ENCODE measurements at places on chromosomes 1 and 21.

DNA sequence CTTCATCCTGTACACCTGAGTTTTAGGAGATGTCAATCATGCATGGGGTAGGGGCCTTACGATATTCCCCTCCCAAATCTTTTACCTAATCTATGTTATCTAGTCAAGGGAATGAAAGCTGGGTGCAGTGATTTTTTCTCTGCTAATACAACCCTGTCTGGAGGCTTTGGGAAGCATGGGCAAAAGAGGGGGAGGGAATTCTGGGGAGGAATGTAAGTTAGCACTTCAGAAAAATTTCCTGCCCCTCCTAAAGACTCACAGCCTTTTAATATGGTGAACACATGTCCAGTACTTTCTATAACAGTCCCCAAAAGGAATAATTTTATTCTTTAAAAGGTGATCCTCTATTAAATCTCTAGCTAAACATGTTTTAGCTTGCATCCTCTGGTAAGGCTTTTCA lies 25.6 kb upstream of the PRELP start:
- no peak for DNase-seq
- no peak overlapping the region for H3K4me3 ChIP-seq
- peaks cover 1% of the 10 kb centered on the region for H3K27me3 ChIP-seq
- H3K4me1 ChIP-seq, result peaks cover 30% of the 10 kb centered on the region
- peaks cover 3% of the 10 kb centered on the region for H3K36me3 ChIP-seq
- no peak overlapping the region for H3K27ac ChIP-seq

- no peaks in the 10 kb centered on the region for H3K27me3 ChIP-seq
- H3K4me1 ChIP-seq, result peaks cover 4% of the 10 kb centered on the region
These were observed 11.2 kb downstream of the ALG14 start for GRCh38 chr1:95061445-95062006.

- peaks cover 15% of the 10 kb centered on the region for H3K27me3 ChIP-seq
- peaks cover 2% of the 10 kb centered on the region for H3K4me1 ChIP-seq
- no peak overlapping the region for H3K27ac ChIP-seq
- DNase-seq, result no peak
- no peak overlapping the region for H3K4me3 ChIP-seq
These were observed 56.4 kb downstream of the ELK4 start for GRCh38 chr1:205575294-205575885.

- no peak for DNase-seq
- no peaks in the 10 kb centered on the region for H3K36me3 ChIP-seq
- H3K27ac ChIP-seq, result no peak overlapping the region
- H3K4me3 ChIP-seq, result no peak overlapping the region
- peaks cover 8% of the 10 kb centered on the region for H3K27me3 ChIP-seq
These were observed 6.7 kb downstream of the VWA1 start for GRCh38 chr1:1442069-1442770.

DNA sequence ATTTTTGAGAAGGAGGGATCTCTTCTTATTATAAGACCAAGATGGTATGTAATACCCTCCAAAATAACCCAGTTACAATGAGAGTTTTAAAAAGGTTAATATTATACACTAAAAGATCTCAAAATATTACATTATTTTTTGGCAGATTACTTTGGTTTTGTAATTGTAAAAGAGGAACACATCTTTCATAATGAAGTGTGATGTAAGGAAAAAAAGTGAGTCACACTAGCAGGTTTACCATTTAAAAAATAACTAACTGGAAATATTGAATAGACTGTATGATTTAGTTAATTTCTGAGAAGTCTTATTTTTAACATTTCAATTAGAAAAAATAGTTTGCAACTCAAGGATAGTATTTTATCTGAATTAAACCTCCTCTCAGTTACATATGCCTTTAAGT lies 1.1 kb downstream of the F5 start:
- no peak for DNase-seq
- H3K36me3 ChIP-seq, result no peaks in the 10 kb centered on the region
- H3K27me3 ChIP-seq, result no peaks in the 10 kb centered on the region
- no peak overlapping the region for H3K27ac ChIP-seq
- H3K4me1 ChIP-seq, result no peaks in the 10 kb centered on the region

- no peak for DNase-seq
- H3K4me3 ChIP-seq, result no peak overlapping the region
- H3K4me1 ChIP-seq, result peaks cover 31% of the 10 kb centered on the region
- H3K27ac ChIP-seq, result peak overlapping the region; percentile 56
These were observed 89.7 kb downstream of the PBX1 start for GRCh38 chr1:164648636-164649035.

GRCh38 chr1:19597496-19598309 lies 46.4 kb upstream of the NBL1 start:
- peaks cover 11% of the 10 kb centered on the region for H3K4me1 ChIP-seq
- peaks cover 4% of the 10 kb centered on the region for H3K27me3 ChIP-seq
- no peak for DNase-seq

DNA sequence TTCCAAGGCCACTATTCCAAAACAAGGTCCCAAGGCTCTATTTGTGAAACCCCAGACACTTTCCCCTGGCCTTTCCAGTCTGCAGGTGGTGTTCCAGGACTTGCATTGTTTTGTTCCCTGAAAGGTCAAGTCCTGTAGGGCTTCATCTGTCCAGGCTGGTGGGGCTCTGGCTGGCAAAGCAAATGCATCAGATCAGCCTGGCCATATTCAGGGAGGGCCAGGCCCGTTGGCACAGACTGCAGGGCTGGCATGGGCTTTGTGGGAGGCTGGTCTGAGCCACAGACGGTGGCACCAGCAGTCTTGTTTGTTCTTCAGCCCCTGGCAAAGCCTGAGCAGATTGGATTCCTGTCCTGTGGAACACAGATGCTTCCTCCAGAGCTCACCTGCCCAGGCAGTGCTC lies 93.0 kb downstream of the SPATA46 start:
- no peak for DNase-seq
- H3K4me3 ChIP-seq, result no peak overlapping the region
- peaks cover 2% of the 10 kb centered on the region for H3K27me3 ChIP-seq
- no peak overlapping the region for H3K27ac ChIP-seq
- H3K4me1 ChIP-seq, result peaks cover 7% of the 10 kb centered on the region
- no peaks in the 10 kb centered on the region for H3K36me3 ChIP-seq

DNA sequence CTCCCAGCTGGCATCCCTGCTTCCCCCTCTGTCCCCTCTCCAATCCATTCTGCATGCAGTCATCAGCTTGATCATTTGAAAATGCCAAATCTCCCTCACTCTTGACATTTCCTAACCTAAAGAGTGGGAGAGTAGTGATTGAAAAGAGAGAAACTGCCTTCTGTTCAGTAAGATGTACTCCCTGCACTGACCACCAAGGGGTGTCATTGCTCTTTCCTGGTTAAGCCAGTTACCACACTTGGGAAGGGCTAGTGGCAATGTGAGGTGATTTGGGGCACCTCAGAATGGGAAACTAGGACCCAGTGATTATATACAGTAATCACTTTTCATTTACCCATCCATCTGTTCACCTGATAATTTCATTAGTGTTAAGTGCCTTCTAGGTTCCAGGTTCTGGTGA lies 6.9 kb upstream of the TMEM269 start:
- H3K27ac ChIP-seq, result peak overlapping the region; percentile 21
- H3K4me3 ChIP-seq, result no peak overlapping the region
- no peaks in the 10 kb centered on the region for H3K36me3 ChIP-seq
- DNase-seq, result peak; percentile 48

DNA sequence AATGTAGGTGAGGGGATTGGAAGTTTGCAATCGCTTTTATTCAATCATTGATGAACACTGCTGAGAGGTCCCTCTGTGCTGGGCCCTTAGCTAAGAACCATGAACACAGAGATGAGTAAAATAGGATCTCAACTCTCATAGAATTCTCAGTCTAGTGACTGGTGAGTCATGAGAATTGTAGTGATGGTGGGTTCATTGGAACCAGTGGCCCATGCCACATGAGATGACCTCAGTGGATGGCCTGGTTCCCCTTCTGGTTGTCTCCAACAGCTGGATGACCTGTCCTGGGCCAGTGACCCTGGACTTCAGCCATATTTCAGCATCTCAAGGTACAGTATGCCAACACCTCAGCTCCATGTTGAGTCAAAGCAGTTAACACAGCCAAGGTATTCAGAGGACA lies 21.3 kb upstream of the S100A10 start:
- H3K4me1 ChIP-seq, result peaks cover 4% of the 10 kb centered on the region
- peaks cover 1% of the 10 kb centered on the region for H3K27me3 ChIP-seq
- no peaks in the 10 kb centered on the region for H3K36me3 ChIP-seq
- no peak overlapping the region for H3K4me3 ChIP-seq
- no peak overlapping the region for H3K27ac ChIP-seq
- DNase-seq, result no peak

- H3K4me3 ChIP-seq, result no peak overlapping the region
- H3K27me3 ChIP-seq, result peaks cover under 1% of the 10 kb centered on the region
- H3K36me3 ChIP-seq, result no peaks in the 10 kb centered on the region
These were observed 14.4 kb downstream of the ANP32E start for GRCh38 chr1:150221552-150221951.

DNA sequence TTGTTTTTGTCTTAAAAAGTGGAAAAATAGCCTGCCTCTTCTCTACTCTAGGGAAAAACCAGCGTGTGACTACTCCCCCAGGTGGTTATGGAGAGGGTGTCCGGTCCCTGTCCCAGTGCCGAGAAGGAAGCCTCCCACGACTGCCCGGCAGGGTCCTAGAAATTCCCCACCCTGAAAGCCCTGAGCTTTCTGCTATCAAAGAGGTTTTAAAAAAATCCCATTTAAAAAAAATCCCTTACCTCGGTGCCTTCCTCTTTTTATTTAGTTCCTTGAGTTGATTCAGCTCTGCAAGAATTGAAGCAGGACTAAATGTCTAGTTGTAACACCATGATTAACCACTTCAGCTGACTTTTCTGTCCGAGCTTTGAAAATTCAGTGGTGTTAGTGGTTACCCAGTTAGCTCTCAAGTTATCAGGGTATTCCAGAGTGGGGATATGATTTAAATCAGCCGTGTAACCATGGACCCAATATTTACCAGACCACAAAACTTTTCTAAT lies 35.0 kb upstream of the TDRD10 start:
- H3K27ac ChIP-seq, result no peak overlapping the region
- no peaks in the 10 kb centered on the region for H3K36me3 ChIP-seq
- H3K4me3 ChIP-seq, result no peak overlapping the region
- DNase-seq, result no peak
- H3K4me1 ChIP-seq, result peaks cover 11% of the 10 kb centered on the region

- no peaks in the 10 kb centered on the region for H3K27me3 ChIP-seq
- DNase-seq, result no peak
- H3K36me3 ChIP-seq, result peaks cover 8% of the 10 kb centered on the region
- no peak overlapping the region for H3K27ac ChIP-seq
These were observed 12.3 kb upstream of the LDLRAD2 start for GRCh38 chr1:21799730-21800129.

GRCh38 chr1:116110567-116111523 lies at the start of gene MAB21L3:
TSS of gene MAB21L3 (plus strand) at chr1:116111399. CDS start at chr1:116112616, 1,217 bp downstream.
- no peak within 1 kb of the TSS for H3K4me3 ChIP-seq
- H3K27ac ChIP-seq, result no peak within 1 kb of the TSS
- H3K27me3 ChIP-seq, result no peaks in the 10 kb centered on the region
- no peaks in the 10 kb centered on the region for H3K4me1 ChIP-seq
- H3K36me3 ChIP-seq, result no peaks in the 10 kb centered on the region
- no peak for DNase-seq

DNA sequence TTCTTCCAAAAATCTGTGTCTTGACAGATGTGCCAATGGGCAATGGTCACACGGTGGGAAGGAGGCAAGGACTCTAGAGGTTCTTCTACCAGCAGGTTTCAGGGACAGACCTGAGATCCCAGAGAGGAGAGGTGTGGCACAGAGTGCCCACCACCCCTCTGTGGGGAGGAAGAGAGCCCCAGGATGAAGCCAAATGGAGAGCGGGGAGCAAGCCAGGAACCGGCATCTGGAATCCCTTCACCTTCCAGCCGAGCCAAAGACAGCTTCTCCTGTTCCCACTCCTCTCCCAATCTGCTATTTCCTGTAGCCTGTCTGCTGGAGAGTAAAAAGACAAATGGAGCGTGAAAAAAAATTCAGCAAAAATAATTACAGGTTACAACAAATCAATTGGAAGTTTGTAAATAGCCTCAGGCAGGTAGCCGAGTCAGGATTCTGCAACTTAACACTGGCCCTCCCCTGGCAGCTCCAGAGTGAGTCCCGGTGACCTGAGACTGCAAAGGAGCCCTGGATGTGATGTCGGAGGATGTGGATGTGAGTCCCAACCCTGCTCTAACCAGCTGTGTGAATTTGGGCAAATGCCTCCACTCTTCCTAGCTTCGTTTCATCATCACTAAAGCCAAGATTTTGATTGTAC lies 45.4 kb upstream of the LRRN2 start:
- H3K36me3 ChIP-seq, result no peaks in the 10 kb centered on the region
- DNase-seq, result no peak
- H3K27me3 ChIP-seq, result peaks cover 2% of the 10 kb centered on the region
- no peak overlapping the region for H3K27ac ChIP-seq
- no peak overlapping the region for H3K4me3 ChIP-seq
- peaks cover 7% of the 10 kb centered on the region for H3K4me1 ChIP-seq

DNA sequence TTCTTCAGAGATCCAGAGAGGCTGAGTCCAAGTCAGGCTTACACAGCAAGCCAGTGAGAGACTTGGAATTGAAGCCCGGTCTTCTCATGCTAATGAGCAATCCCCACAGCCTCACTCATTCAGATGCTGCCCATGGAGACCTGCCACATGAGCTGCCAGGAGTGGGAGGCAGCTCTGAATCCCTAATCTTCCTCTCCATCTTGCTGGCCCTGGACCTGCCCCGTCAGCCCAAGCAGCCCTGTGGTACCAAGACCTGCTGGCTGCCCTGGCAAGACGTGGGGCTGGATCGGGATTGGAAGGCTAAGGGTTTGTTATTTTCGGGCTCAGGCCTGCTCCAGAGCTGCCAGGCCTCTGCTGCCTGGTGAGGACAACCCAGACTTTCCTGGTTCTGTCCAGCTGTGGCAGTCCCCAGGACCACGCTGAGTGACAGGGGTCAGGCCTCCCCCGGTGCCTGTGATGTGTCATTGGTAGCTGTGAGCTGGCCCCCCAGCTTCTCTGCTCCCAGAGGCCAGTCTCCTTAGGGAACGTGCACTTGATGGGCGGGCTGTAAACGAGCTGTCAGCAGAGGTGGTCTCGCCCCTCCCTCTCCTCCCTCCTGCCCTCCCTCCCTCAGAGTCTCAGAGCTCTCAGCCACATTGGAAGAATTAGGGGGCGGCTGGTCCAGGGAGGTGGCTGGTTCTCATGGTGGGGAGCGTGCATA lies 135.0 kb downstream of the FOXD2 start:
- peaks cover 6% of the 10 kb centered on the region for H3K27me3 ChIP-seq
- no peak overlapping the region for H3K4me3 ChIP-seq
- peaks cover 20% of the 10 kb centered on the region for H3K4me1 ChIP-seq
- H3K36me3 ChIP-seq, result no peaks in the 10 kb centered on the region
- DNase-seq, result no peak

DNA sequence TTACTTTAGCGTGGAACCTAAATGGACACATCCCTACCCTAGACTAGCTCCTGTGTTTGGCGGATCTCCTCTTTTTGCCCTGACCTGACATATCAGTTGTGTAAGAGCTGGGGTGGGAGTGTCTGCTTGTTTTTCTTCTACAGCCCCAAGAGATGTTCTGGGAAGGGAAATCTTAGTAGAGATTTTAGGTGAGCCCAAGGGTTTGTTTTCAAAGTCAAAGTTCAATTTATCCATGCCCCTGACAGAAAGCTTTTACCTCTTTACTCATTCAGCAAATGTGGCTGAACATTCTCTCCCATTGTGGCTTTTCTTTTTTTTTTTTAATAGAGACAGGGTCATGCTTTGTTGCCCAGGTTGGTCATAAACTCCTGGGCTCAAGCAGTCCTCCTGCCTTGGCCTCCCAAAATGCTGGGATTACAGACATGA lies 7.3 kb upstream of the TARS2 start:
- no peaks in the 10 kb centered on the region for H3K4me1 ChIP-seq
- DNase-seq, result no peak
- H3K4me3 ChIP-seq, result no peak overlapping the region
- peaks cover 2% of the 10 kb centered on the region for H3K27me3 ChIP-seq
- H3K36me3 ChIP-seq, result no peaks in the 10 kb centered on the region
- H3K27ac ChIP-seq, result no peak overlapping the region

Measured in glutamatergic neuron (in vitro differentiated cells).